ENCODE measurements at places on chromosomes 2 and 18.

DNA sequence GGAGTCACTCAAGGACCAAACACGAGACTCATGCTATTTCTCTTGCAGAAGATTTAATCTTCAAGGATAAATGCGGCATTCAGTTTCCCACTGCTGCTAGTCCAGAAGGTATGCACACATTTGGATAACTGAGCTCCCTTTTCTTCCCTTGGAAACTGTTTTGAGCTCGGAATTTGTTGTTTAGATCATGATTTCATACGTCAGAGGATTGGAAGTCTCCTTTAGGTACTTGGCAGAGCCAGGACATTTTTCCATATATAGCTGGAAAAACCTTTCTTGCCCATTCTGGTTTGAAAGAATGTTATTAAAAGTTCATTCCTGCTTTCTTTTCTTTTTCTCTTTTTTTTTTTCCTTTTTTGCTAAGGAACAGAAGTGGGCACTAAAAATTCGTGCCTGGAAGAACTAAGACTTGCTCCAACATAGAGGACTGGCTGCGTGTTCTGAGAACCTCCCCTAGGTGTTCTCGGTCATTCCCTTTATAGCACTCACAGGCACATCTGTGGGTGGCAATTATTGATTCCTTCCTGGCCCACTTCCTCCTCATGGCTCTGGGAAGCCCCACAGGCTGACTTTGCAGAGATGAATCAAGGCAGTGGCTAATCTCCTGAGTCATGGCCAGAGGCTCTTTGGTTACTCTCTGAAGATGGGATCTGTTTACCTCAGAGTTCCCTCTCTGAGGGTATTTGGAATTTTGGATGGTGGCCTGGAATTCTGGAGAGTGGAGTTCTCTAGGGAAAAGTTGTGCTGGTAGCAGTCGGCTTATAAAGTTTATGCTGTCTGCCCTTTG lies 104.8 kb downstream of the PLCL1 start:
- DNase-seq, result no peak

- no peak for DNase-seq
These were observed 77.5 kb downstream of the NCK2 start for GRCh38 chr2:105822186-105822585.

DNA sequence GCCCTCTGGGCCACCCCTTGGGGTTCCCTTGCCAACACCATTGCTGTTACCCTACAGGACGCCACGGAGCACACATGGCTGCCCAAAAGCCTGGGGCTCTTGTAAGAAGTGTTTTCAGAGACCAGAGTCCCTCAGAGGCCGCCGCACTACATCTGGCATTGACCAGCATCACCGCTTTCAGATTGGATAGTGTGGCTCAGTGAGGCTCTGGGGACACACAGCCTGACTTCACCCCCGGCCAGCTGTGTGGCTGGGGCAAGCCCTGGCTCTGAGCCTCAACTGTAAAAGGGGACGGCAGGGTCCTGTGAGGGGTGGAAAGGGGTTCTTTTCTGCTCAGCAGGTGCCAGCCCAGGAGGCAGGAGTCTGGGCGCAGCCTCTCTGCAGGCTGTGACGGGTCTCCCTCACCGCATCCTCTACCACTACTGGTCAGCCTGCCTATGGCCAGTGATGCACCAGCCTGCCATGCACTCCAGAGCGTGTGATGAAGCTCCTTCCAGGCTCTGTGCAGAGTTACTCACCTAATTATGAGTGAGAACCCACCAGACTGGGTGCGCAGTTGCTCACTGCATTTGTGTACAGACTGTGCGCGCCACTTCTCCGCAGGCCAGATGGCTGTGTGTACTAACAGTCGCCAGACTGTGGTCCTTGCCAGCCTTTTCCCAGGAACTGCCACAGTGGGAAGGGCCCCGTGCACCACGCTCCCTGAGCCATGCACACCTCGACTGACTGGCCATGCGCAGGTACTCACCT lies 10.7 kb upstream of the OTOF start:
- no peak for DNase-seq

DNA sequence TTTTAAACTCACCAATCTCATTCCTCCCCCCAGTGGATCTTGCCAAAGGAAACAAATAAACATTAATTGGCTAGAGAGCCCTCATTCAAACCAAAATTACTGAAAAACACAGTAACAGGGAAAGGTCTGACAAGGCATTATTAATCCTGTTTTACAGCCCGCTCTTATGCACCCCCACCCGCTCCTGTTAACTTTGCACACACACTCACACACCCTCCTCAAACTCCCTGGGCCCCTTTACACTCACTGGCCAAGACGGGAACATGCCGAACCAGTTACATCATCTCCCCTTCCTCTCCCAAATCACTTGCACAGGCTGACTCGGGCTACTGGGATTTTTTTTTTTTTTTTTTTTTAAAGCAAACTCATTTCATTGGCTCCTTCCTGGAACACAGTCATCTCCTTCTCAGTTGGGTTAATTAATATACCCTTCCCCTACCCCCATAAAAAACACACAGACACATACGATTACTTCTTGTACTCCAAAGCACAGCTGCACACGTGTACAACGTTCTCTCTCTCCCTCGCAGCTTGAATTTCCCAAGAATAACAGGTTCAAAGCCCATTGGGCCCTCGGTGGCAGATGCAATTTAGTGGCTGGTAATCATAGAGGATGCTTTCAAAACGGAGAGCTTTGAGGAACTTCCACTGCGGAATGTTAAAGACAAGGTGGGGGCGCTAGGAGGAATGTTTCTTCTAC lies 31.8 kb downstream of the KLF7 start:
- DNase-seq, result no peak

DNA sequence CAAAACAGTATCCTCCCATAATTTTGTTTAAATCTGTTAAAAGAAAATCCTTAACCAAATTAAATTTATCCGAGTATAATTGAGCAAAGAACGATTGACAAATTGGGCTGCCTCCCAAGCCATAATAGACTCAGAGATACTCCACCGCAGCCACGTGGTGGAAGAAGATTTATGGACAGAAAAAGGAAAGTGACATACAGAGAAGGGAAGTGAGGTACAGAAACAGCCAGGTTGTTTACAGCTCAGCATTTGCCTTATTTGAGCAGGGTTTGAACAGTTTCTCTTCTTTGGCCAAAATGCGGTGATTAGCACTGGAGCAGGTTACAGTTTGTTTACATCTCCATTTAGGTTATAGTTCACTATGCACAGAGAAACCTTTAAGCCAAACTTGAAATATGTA lies 60.8 kb downstream of the KYNU start:
- no peak for DNase-seq

DNA sequence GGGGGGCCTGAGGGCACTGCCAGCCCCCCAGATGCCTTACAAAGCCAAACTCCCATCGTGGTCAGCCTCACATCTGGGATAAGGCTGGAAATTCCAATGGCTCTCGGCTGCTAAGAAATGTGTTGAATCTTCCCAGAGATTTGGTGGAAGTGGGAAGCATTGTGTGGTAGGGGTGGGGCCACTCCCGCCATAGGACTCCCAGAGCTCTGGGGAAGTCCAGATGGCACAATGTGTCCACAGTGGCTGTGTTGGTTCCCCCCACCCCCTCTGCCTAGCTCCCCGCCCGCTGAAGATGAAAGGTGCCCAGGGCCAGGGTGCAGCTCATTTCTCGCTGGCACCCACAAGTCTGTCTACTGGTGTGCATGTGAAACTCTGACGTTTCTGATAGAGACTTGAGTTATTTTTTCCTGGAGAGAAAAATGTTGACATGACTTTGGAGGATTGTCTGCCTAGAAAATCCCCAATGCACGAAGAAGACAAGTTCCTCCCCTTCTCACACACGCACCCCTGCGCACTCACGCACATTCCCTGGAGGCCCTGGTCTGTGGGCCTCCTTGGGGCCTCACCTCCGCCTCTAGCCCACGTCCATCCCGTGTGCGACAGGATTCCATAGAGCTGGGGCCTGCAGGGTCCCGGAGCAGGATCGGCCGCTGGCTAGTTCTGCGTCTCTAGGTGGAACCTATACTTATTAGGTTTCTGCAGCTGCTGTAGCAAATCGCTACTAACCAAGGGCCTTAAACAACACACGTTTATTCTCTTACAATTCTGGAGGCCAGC lies 199.1 kb downstream of the ZFP36L2 start:
- DNase-seq, result no peak
